Midbrain (tissue), 1 donor: ENCODE measurements at places on chromosomes 12 and 14.

GRCh38 chr12:128542844-128543243, 275.9 kb downstream of the TMEM132C start:
- DNase-seq = no peak

GRCh38 chr12:45406988-45407850, 191.3 kb downstream of the ANO6 start:
- DNase-seq = no peak

- DNase-seq = no peak
Measured at GRCh38 chr12:85711735-85712390, 124.3 kb downstream of the RASSF9 start.

DNA sequence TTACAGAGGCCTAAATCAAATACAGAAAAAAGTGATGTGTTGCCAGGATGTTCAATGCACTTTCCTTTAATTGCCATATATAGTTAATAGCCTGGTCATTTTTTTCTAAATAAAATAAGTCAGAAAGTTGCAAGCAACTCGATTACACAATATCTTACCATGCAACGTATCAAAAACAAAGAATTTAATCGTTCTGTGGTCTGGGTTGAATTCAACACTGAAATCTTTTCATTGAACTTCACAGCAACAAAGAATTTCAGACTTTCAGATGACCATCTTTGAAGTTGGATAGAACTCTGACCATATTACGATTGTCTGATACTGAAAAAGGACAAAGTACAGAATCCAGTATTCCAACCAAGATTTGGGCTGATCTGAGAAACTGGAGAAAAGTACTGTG, 231.9 kb downstream of the SLC25A21 start:
- no peak for DNase-seq

DNA sequence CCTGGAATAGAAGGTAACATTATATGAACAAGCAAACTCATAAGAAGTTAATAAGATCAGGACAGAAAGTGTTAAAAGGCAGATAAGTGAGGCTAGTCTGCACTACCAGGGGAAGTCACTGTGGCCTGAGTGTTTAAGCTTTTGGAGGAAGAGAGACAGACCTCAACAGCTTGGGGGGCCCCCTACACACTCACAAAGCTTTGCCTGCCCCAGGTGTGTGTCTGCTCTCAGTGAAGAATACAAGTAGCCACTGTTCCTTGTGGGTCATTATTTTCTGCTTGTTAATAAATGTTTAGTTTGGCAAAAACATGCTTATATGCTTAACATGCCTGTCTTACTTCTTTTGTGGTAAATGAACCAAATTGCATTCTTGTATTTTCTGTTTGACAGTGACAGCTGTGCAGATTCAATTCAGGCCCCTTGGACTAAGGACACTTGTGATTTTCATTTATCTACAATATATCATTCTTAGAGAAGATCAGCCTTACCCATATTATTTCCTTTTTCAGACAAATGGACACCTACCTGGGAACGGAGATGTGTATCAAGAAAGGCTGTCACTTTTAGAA, 50.7 kb upstream of the C12orf71 start:
- no peak for DNase-seq

GRCh38 chr12:26648999-26649398, 184.0 kb downstream of the ITPR2 start:
- no peak for DNase-seq

DNA sequence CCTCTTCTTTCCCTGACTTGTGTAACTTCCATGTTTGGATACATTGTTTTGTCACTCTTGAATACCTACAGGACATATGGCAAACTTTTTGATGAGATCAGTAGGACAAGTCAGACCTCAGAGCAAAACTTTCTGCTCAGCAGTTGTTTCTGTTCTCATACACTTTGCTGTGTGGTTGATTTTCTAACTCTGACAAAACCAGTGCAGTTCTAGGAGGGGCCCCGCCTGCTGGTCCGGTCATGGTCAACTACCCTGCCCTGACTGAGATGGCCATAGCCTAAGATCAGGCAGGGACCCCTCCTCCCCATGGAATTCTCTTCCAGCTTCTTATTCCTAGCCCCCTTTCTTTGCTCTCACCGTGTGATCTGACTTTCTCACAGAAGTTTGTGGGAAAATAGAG, 92.8 kb downstream of the OTOGL start:
- no peak for DNase-seq

GRCh38 chr12:117168976-117169375, 21.3 kb downstream of the FBXO21 start:
- DNase-seq = no peak

DNA sequence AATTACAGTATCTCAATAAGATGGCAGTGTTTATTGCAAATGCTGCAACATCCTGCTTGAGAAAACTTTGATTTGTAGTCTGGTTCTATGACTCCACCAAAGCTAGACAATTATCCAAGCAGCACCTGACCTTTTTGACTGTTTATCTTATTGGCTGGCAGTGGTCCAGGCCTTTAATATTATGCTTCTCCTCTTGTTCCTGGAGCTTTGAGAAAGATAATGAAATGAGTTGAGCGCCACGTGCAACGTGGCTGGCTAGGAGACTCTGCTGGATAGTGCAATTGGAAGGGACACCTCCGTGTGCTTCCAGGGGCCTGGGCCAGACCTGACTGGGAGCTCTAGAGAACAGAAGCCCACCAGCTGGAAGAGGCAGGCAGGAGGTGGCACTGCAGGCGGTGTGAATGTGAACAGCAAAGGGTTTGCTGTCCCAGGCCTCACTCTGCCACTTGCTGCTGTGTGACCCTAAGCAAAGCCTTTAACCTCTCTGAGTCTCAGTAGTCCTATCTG, 349.3 kb downstream of the CACNA1C start:
- DNase-seq = no peak

DNA sequence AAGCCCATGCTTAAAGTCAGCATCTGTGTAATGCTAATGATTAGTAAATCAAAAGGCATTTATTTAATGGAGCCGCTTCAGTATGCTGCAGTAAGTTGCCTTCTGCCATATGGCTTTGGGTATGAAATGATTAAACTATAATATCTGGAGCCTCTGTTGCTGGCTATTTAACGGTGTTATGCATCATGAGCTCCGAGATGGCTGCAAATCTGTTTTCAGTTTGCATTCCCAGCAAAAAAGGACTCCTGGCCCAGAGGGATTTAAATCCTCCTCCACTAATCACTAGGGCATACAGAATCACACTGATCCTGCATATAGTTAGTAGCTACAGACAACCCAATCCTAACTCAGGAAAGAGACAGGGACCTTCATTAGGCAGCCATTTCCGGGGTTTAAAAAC, 171.5 kb upstream of the EEA1 start:
- DNase-seq = no peak

- no peak for DNase-seq
Measured at GRCh38 chr12:67633708-67634107, 14.8 kb upstream of the DYRK2 start.

DNA sequence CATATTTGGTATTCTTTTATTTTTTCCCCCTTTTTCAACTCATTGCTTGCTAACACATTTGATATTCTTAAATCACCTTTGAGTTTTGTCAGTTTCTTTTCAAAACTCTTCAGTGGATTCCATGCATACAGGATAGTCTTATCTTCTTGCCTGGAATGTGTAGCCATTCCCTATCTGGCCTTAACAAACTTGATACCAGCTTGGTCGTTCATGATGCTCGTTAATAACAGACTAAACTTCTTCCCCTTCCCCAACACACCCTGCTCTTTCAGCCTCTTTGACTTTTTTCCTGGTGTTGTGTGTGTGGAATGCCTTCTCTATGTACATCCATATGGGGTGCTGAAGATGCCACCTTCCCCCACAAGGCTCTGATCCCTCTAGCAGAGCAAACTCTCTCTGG, 17.7 kb upstream of the CALM1 start:
- no peak for DNase-seq

DNA sequence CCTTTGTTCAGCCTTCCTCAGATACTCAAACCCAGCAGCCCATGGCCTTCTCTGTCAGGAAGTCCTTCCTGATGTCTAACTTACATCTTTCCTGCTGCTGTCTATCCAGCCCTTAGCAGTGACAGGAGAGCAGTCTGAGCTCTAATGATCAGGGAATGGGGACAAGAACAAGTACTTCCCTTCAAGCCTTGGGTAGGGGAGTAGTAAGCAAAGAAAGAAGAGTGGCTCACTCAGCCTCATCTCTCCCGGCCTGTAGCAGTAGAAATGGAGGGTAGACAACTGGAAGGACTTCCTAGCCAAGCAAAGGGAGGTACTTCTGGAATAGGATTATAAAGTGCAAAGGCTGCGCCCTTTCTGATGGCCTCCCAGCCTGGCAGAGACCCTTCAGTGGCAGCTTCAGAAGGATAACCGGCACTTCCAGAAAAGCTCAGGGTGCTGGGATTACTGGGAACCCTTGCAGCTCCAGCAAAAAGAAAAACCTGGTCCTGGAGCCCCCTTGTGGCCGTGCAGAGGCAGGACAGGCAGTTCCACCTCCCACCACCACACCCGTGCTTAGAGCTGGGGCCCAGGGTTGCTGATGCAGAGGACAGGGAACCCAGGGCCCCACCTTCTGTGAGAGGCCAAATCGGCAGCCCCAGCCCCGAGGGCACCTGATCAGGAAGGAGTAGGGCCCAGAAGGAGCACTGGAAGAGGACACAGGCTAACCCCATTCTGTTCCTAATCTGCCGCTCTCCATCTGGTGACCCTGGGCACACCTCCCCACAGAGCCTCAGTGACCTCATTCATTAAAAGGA, 12.4 kb upstream of the SMUG1 start:
- peak; percentile 28 for DNase-seq

GRCh38 chr12:33006106-33006505, 109.5 kb upstream of the PKP2 start:
- no peak for DNase-seq

GRCh38 chr12:70400124-70400523, 34.0 kb downstream of the KCNMB4 start:
- DNase-seq = no peak

DNA sequence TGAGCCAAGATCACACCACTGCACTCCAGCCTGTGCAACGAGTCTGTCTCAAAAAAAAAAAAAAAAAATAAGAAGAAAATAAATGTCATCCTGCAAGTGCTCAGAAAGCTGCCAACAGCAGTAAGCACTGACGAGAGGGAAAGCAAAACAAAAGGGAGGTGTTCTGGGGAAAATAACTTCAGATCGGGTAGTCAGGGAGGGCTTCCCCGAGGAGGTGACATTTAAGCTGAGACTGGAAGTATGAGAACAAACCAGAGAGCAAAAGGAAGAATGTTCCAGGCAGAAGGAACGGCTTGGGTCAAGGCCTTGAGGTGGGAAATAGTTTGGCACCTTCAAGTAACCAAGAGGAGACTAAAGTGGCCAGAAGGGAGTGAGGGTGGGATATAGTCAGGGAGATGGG, 4.7 kb upstream of the FAM222A start:
- DNase-seq = no peak

DNA sequence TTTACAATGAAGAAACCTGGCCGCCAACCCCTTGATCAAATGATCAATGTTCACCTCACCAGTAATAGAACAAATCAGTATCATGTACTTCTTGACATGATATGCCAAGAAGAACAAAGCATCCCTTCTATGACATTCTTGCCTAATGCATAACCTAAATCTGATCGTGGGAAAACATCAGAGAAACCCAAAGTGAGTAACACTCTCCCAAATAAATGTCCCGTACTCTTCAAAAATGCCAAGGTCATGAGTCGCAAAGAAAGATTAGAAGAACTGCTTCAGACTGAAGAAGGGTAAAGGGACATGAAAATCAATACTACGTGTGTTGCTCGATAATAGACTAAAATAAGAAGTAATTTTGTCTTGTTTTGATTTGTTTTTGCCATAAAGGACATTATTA, 11.4 kb upstream of the SLC25A3 start:
- DNase-seq = no peak

- no peak for DNase-seq
Measured at GRCh38 chr14:102560458-102561261, 31.8 kb upstream of the RCOR1 start.

DNA sequence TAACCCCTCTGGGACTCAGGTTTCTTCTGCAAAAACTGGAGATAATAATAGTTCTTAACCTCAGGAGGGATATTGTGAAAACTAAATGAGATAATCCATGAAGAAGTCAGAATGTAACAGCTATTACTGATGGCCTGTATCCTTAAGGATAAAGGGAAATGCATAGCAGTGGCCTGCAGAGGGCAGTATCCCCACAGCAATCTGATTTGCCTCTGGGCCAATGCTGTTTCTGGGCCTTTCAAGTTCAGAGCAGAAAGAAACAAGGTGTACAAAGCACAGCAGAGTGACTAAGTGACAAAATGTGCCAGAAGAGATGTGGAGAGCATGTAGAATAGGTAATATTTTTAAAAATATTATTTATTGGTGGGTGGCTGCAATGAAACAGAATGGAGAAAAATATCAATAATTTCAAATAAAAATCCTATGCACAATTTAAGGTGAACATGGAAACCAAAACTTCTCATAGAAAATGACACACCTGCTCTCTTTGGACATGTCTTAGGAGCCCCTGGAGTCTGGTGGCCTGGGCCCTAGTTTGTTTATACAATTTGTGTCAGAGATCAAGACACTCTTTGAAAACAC, 90.3 kb downstream of the C12orf75 start:
- DNase-seq = peak; percentile 74

GRCh38 chr14:36056845-36057244, 119.7 kb downstream of the PTCSC3 start:
- DNase-seq = no peak

DNA sequence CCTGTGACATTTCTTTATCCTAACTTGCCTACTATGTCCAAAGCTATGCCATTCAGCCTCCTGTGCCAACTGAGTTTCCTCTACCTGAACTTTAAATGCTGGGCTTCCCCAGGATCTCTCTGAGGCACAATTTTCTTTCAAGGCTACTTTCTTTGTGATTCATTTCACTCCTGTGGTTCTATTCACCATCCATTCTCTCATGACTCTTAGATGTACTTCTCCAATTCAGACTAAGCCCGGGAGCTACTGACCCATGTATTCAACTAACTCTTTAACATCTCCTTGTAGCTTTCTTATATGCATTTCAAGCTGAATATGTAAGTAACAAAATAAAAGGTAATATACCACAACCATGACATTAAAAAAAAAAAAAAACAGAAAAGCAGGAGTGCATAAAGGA, 738.9 kb upstream of the USP15 start:
- no peak for DNase-seq

DNA sequence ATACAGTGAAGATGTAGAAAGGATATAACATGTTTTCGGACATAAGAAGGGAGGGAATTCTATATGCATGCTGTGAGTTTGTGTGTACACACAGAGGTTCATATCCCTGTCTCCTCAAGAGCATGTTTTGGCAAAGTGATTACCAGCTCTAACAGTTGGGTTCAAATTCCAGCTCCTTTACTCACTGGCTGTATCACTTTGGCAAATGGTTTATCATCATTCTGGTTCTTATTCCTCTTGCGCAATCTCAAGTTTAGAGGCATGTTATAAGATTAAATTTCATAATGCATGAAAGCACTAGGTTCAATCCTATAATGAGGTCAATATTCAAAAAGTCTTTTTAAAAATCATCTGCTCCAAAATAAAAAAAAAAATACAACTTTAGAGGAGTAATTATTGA, 107.7 kb upstream of the LRFN5 start:
- no peak for DNase-seq

- no peak for DNase-seq
Measured at GRCh38 chr14:59595071-59595470, 18.5 kb upstream of the CCDC175 start.

- no peak for DNase-seq
Measured at GRCh38 chr14:42488965-42489364, 882.3 kb downstream of the LRFN5 start.
